ENCODE measurements at places on chromosomes 6 and 20.
A peak's percentile ranks its signal among the peaks of the same experiment; 100 is the strongest.

DNA sequence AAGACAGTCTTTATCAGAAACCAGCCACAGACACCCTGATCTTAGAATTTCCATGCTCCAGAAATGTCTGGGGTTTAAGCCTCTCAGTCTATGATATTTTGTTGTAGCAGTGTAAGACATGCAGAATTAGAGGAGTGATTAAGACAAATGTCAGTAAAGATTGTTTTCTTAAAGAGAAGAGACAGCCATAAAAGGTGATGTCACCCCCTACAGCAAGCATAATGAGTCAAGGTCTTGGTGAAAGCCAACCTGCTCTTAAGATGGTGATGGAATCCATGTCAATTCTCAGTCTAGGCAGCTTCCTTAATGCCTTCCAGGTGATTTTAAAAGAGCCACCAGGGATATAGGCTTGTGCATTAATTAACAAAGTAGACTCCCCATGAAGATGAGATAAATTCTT lies 849.9 kb upstream of the EPHA7 start:
- DNase-seq: no peak

DNA sequence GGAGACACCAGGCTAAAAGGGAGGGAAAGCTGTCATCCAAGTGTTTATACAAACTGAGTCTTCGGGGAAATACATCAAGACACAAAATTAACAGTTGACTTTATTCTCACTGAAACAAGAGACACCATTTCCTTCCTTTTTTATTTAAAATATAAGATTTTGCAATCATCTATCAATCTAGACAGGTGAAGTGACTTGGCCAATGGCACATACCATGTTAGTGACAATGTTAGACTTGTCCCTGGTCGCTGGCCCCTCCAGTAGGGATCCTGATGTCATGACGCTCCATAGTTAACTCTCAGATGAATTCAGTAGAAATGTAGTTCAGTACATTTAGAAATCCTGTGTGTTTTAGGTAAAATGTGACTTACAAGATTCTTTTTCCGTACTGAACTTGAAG lies 2.9 kb downstream of the SASH1 start:
- no peak for DNase-seq

DNA sequence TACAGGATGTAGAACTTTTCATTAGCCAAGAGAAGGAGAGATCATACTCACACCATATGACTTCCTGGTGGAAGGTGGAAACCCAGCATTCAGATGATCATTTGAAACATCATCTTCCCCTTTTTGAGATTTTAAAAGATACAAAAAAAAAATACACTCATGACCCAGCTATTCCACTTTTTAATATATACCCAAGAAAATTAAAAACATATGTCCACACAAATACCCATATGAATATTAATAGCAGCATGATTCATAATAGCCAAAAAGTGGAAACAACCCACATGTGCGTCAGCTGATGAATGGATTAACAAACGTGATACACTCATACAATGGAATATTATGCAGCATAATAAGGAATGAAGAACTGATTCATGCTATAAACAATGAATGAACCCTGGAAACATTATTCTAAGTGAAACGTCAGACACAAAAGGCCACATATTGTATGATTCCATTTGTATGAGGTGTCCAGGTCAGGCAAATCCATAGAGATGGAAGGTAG lies 130.0 kb upstream of the SGK1 start:
- no peak for DNase-seq

DNA sequence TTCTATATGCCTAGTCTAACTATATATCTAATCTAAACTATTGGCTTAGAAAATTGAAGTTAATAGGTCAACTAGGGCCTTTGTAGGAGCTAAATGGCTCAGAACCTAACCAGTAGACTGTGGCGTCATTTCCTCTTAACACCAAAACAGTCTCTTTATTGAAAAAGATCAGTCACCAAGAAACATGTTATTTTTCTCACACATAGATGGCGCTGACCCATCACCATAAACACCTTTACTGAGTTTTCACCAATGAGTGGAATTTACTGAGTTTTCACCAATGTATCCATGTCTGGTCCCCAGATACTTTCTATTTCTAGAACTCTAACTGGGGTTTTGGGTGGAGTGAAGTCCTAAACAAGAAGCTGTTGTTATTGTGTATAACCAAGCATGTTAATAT lies 636.0 kb downstream of the BCKDHB start:
- DNase-seq: no peak

GRCh38 chr6:42532038-42532669 lies 31.7 kb upstream of the UBR2 start:
- no peak for DNase-seq

GRCh38 chr20:9518576-9519175 lies 4.3 kb downstream of the LAMP5 start:
- DNase-seq: no peak

- DNase-seq: no peak
Observed at GRCh38 chr6:24419526-24419925, 16.8 kb downstream of the MRS2 start.

DNA sequence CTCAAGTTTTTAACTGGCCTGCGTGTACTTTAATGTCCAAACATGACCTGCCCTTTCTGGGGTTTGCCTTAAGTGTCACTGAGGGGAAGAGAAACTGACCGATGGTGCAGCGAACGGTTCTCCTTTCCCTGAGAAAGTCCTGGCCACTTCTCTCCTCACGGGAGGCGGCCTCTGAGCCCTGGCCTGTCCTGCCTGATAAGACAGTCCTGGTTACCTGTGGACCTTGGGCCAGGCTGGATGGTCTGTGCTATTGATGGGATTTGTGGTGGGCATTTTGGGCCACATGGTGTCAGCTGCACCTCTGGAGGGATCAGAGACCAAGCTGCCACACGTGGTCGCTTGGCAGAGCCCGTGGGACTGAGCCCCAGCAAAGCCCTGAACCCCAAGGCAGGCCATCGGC lies 11.6 kb upstream of the NTSR1 start:
- DNase-seq: no peak

- peak; percentile 61 for DNase-seq
Observed at GRCh38 chr6:28981833-28982475, 23.2 kb downstream of the ZNF311 start.

GRCh38 chr6:113819169-113819830 lies 37.8 kb upstream of the MARCKS start:
- no peak for DNase-seq

DNA sequence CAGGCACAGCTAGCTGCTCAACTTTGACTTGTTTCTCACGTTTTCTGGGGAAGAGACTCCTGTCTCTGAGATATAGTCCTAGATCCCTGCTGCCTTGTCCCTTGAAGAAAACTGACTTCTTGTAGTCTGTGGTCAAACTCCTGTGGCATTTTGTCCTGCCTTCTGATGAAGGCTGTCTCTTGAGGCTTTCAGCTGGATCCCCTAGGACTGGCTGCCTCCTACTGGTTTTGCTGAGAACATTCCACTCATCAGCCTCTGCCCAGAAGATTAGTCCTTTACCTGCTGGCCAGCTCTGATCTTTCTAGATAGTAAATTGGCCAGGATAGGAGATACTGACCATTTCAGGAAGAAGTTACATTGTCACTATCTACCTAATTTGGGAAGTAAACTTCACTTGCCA lies 71.9 kb upstream of the CNR1 start:
- DNase-seq: no peak

DNA sequence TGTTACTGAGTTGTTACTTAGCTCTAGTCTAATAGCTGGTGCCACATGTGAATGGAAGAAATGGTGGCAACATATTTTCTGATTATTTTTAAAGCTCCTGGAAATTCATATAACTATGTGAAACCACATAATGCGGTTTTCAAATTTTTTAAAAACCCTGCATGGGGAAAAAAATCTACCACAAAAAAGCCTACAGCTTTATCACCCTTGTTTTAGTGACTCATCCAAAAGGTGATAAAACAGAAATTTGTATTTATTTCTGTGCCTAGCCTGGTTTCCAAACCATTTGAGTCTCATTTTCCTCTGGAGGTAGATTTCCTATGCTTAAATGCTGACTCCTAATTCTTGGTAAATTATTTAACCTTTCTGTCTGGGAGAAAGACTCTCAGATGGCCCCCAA lies 5.4 kb upstream of the FBXO30 start:
- no peak for DNase-seq

- DNase-seq: no peak
Observed at GRCh38 chr20:32438331-32438858, 80.3 kb downstream of the ASXL1 start.

- DNase-seq: no peak
Observed at GRCh38 chr20:46900826-46901225, 6.2 kb downstream of the EYA2 start.

DNA sequence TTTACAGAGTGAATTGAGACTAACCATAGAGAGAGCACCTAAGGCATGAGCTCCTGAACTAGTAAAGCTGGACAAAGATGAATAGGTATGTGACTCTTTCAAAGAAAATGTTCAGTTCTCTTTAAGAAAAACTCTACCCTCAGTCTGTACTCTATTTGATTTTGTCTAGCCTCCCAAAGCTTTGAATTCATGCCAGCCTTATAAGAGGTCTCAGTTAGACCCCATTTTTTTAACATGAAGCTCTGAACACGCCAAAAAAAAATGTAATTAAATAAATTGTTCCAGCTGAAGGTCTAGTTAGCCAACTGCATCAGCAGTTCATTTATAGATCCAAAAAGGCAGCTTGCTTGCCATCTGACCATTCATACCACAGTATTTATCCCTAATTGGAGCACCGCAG lies 71.6 kb downstream of the COL9A1 start:
- DNase-seq: no peak

- DNase-seq: no peak
Observed at GRCh38 chr20:45649312-45649863, 18.3 kb upstream of the WFDC9 start.

DNA sequence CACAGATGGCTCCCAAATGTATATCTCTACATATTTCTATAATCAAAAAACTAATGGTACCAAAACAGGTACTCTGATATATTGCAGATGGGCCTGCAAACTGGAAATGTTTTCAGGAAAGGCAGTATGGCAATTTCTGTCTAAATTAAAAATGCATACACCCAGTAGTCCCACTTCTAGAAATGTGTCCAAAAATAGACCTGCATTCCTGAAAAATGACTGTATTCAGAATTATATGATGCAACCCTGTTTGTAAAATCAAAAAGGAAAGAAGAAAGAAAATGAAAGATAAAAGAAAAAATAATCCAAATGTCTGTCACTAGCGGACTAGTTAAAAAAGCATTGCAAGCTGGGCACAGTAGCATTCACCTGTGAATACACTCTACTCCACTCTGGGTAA lies 12.9 kb upstream of the MICB start:
- no peak for DNase-seq

GRCh38 chr6:113909224-113909856 lies 52.2 kb downstream of the MARCKS start:
- peak; percentile 6 for DNase-seq

- no peak for DNase-seq
Observed at GRCh38 chr20:60349418-60349817, 391.2 kb downstream of the CDH26 start.

GRCh38 chr6:142550310-142551063 lies 248.7 kb downstream of the ADGRG6 start:
- DNase-seq: no peak

DNA sequence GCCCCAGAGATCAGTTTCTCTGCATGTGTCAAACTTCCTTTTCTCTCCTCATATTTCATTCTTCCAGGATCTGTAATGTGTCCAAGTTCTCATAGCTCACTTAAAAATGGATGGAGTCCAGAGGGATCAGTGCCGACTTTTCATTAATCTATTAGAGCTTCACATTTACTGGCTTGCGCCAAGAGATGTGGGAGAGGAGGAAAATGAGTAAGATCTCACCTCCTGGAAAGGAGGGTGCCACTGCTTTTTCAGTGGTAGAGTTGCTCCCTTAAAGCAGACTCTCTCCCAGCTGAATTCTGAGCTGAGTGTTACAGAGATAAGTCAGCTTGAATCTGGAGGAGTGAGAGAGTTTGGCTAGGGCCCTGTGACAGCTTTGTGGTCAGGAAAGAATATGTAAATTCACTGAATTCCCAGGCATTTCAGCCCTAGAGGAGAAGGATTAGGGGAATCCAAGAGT lies 175.9 kb downstream of the SOX4 start:
- DNase-seq: no peak

GRCh38 chr6:165268987-165269386 lies 40.4 kb downstream of the C6orf118 start:
- no peak for DNase-seq

GRCh38 chr20:17810062-17810631 lies 110.4 kb downstream of the BANF2 start:
- no peak for DNase-seq

DNA sequence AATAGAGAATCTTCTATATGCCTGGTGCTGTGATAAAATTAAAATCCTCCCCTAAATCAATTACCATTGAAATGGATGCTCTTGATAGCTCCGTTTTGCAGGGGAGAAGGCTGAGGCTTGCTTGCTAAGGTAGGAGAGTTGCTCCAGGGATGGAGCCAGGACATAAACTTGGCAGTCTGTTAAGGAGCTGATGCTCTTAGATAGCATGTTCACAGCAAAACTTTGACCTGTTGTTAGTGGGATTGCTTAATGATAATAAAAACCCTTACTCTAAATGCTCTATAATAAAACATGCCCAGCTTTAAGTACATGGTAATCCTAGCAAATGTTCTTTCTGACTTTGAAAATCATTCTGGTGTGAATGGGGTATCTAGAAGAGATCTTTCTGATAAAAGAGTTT lies 228.4 kb upstream of the JAG1 start:
- no peak for DNase-seq

DNA sequence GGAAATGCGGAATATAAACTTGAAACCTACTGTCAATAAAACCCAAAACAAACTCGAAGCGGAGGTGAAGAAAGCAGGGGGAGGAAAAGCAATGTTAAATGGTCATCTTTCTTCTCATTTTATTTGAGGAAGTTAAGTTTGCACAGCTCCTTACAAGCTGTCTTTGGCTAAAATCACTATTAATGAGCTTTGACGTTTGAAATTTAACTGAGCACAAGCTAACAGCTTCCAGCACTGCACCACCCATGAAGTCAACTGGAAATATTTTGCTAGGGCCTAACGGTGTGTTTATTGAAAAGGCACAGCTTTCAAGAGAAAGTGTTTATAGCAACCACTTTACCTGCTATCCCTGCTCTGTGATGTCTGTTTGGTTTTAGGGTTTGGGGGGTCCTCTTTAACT lies 103.8 kb downstream of the PKHD1 start:
- DNase-seq: no peak

- no peak for DNase-seq
Observed at GRCh38 chr20:39298121-39298520, 336.0 kb downstream of the DHX35 start.

All from effector CD4-positive, alpha-beta T cell (primary cell).